Fibroblast of pulmonary artery (primary cell): ENCODE measurements at places on chromosomes 3 and 15.
A peak's percentile ranks its signal among the peaks of the same experiment; 100 is the strongest.

- DNase-seq, result no peak
Measured at GRCh38 chr3:128940252-128940651, 53.6 kb downstream of the CFAP92 start.

- DNase-seq, result no peak
Measured at GRCh38 chr3:40278791-40279190, 30.7 kb upstream of the EIF1B start.

GRCh38 chr3:61813636-61814035 is 252.3 kb downstream of the PTPRG start:
- no peak for DNase-seq

DNA sequence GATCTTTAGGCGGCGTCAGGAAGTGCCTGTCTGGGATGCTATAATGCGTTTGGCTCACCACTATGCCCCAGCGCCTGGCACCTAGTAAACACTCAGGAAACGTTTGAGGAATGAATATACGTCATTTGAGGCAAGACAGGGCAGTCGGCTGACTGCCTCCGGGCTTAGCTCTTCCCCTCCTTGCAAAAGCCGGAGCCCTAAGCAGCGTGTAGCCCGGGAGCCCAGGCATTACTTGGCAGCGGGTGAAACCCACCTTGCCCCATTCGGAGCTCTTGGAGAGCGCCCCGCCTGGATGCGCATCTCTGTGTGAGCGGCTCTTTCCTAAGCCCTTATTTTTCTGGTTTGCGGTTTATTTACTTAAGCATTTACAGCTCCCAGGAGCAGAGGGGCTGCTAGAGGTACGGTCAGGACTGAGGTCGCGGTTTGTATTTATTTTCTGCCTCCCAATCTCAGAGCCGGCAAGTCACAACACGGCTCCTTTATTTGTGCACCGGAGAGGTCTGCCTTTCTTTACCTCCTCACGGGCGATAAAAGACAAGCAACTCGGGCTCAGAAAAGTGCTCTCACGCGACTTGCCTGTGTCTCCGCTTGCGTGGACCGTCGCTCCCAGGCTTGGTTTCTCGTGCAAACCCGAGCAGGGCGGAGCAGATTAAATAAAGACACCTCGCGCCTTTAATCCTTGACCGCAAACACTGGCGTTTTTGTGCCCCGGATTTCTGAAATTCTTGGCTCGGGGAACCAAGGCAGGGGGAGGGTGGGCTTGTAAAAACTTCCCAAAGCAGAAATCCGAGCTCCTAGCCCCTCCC is 737 bp upstream of the ITPR1 start:
- DNase-seq, result peak; percentile 87

DNA sequence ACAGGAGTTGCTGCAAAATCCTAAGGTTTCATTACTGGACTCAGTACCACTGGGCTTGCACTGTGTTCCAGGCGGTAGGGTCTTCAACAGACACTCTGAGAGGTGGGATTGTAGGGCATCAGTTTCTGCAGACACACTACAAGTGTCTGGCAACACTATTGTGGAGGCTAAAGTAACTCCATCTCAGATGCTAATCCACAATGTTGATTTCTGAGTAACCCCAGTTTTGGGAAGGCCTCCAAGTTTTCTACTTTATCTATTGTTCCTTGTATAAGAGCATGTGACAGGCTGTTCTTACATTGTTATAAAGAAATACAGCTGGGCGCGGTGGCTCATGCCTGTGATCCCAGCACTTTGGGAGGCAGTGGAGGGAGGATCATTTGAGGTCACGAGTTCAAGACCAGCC is 2.5 kb upstream of the ABHD5 start:
- DNase-seq, result peak; percentile 73

GRCh38 chr15:98442379-98442833 is 205.9 kb upstream of the IGF1R start:
- DNase-seq, result peak; percentile 80

DNA sequence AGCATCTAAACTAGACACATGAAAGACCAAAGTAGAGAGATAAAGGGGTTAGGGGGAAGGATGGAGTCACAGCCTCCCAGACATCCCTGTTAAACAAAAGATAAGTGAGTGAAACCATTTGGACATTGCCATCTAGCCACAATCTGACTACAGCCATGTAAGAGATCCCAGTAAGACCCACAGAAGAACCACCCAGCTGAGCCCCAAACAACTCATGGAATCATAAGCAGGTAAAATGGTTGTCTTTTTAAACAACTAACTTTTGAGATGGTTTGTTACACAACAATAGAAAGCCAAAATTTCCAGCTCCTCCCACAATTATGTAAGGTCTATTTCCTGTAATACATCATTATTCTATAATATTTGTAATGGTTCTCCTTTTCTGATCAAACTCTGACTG is 437.5 kb downstream of the IGSF11 start:
- DNase-seq, result no peak

- DNase-seq, result no peak
Measured at GRCh38 chr3:127150513-127151250, 42.2 kb upstream of the PRR23E start.

DNA sequence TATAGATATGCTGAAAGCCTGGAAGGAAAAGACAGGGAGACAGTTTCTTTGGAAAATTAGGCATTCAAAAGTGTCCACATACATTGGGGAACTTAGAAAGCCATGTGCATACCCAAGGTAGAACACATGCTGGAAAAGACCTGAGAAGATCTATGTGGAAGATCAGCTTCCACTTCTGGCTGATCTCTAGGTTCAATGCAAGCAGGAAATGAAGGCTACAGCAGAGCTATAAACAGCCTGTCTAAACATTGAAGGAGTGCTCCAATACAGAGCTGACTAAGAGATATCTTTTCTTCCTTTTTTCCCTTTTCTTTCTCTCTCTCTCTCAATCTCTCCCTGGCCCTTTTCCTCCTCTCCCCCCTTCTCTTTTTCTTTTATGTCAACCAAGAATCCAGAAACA is 73.6 kb upstream of the TCF12 start:
- DNase-seq, result no peak

- DNase-seq, result no peak
Measured at GRCh38 chr3:67678665-67679064, 24.3 kb upstream of the SUCLG2 start.

DNA sequence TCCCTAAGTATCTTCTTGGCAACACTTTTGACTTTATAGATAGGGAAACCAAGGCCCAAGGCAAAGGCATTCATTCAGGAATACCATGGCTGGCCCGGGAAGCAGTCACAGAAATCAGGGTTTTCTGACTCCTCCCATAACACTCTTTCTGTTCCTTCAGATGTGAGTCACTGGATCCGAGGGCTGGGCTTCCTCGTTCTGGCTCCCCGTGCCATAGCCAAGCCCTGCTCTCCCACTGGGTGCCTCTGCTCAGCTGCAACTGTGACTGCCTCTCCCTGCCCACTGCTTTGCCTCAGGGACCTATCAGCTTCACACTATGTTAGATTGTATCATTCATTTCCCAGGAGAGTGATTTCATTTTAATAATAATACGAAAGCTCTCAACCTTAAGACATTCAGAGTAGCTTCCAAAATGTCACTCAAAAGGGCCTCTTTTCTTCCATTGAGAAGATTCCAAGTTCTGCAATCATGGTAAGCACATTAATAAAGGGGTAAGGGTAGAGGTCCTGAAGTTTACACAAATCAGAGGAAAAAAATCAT is 50.2 kb downstream of the GABRB3 start:
- no peak for DNase-seq

DNA sequence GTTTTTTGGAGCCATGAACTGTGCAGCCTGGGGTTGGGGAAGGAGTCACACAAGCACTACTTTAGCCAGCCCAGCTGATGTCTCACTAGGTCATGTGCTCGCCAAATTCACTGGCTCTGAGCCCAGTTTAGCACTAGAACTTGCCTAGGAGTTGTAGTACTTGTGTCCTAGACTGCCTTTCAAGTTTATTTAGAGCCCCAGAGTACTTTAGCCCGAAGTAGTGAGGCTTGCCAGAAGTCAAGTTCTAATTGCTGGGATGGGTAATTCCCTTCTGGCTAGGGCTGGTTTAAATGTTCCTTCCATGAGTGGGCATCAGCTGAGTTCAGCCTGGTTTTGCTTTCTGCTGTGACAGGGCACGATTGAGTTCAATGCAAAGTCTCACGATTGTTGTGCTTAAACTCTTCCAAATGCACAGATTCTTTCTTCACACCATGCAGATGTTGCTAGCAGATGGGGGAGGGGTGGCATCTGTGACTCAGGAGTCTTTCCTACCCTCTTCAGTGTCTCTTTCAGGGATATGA is 228.2 kb upstream of the ZPLD1 start:
- peak; percentile 79 for DNase-seq

DNA sequence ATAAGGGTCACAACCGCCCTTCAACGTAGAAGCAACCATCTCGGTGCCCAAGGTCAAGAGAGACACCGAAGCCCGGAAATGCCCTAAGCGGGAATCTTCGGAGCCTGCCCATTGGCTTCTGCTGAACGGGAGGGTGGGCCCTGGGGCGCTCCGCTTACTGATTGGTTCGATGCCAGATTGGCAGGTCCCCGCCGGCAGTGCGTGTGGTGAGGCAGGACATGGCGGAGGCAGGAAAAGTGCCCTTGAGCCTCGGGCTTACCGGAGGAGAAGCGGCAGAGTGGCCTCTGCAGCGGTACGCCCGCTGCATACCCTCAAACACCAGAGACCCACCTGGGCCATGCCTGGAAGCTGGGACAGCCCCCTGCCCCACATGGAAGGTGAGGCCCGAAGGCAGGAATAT is at the start of gene REC114:
Gene REC114 (plus strand): TSS at position 197 of the 400 bp plus-strand sequence. CDS start 22 bp downstream, at position 219.
- DNase-seq, result no peak

GRCh38 chr15:60635507-60636352 is 156.8 kb upstream of the ICE2 start:
- peak; percentile 27 for DNase-seq

DNA sequence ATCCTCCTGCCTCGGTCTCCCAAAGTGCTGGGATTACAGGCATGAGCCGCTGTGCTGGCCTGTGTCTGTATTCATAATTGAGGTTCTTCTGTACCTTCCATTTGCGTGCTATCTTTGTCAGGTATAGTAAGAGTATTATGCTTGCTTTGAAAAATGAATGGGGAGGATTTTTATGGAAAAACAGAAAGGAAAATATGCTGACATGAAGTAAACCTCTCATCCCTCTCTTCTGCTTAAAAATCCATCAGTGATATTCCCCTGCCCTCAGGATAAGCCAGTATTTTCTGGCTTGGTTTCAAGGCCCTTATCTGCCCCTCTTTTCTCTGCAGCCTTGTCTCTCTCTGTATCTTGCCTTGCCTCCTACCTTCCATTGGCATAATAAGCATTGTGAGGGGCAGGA is 80.7 kb downstream of the NR1D2 start:
- DNase-seq, result no peak

- DNase-seq, result peak; percentile 1
Measured at GRCh38 chr3:89303701-89304100, 196.3 kb downstream of the EPHA3 start.

DNA sequence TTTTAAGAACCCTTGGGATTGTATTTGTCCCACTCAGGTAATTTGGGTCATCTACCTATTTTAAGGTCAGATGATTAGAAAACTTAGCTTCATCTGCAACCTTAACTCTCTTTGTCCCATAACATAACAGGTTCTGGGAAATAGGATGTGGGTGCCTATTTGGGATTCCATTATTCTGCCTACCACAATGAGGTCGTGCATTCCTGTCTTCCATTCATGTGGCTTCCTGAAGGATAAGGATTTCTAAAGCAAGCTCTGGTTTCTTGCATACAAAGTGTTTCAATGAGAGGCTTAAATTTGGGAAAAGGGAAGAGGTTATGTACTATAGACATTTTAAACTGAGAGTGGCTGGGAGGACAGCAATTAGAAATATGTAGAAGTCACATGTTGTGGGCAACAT is 190.3 kb downstream of the MCTP2 start:
- DNase-seq, result no peak

DNA sequence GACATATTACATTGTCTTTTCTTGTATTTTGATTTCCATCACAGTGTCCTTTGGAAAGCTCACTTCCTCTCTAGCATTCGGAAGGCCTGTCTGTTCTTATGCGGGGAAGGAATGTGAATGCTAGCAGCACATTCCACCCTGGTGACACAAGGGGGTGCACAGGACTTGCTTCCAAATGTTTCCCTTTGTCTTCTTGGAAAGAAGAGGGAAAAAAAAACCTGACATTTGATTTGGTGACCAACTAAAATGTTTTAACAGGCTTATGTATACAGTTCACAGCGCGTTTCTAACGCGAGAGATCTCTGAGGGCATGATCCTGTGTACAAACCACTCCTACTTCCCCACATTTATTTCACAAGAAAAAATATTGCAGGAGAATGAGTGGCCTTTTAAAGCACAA is 107.6 kb upstream of the FXR1 start:
- peak; percentile 70 for DNase-seq

GRCh38 chr3:126146525-126147146 is 33.8 kb downstream of the ALDH1L1 start:
- no peak for DNase-seq
